Effector memory CD4-positive, alpha-beta T cell (primary cell): ENCODE measurements at places on chromosomes 11 and 22.

- peak; percentile 71 for DNase-seq
Measured at GRCh38 chr22:46614025-46614931, 5.9 kb upstream of the GRAMD4 start.

DNA sequence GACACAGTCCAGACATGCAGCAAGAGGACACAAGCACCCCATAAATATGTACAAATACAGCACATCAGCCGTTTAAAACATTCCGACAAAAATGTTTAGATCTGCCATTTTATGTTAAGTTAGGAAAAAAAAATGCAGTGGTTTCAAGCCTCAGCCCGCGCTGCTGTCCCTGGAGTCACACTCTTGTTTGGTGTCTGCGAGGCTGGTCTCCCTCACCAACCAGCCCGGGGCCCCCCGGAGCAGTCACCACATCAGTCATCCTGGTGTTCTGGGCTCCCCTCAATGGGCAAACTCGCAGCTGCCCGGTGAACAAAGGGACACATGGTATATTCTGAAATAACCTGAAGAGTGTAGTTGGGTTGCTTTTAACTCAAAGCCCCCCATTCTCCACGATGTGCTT is 1022.2 kb downstream of the BRD1 start:
- DNase-seq, result no peak

- no peak for DNase-seq
Measured at GRCh38 chr11:47750725-47751124, 16.4 kb downstream of the FNBP4 start.

- DNase-seq, result no peak
Measured at GRCh38 chr11:109306322-109306721, 115.7 kb upstream of the C11orf87 start.

DNA sequence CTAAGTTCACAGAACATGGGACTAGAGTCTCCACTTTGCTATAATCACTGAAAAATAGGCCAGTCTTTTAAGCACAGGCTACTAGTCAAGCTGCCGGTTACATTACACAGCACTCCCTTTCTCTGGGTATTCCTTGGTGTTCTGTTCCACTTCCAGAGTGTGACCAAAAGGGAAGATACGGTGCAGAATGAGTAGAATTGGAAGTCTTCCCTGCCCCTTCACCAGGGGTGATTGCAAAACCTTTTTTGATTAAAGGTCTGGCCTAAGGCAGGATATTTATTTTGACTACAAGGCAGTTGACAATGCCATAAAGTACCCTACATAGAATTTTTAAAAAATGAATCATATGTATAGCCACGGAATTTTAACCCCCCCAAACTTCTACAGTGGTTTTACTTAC is 59.6 kb upstream of the ADORA2A start:
- DNase-seq, result no peak

- no peak for DNase-seq
Measured at GRCh38 chr11:55732936-55733335, 40.3 kb upstream of the OR5D13 start.

- no peak for DNase-seq
Measured at GRCh38 chr11:114847306-114847975, 169.1 kb downstream of the NXPE2 start.

GRCh38 chr11:2295971-2296912 is 5.5 kb downstream of the C11orf21 start:
- no peak for DNase-seq

- DNase-seq, result no peak
Measured at GRCh38 chr11:120068114-120068573, 69.8 kb downstream of the TRIM29 start.

DNA sequence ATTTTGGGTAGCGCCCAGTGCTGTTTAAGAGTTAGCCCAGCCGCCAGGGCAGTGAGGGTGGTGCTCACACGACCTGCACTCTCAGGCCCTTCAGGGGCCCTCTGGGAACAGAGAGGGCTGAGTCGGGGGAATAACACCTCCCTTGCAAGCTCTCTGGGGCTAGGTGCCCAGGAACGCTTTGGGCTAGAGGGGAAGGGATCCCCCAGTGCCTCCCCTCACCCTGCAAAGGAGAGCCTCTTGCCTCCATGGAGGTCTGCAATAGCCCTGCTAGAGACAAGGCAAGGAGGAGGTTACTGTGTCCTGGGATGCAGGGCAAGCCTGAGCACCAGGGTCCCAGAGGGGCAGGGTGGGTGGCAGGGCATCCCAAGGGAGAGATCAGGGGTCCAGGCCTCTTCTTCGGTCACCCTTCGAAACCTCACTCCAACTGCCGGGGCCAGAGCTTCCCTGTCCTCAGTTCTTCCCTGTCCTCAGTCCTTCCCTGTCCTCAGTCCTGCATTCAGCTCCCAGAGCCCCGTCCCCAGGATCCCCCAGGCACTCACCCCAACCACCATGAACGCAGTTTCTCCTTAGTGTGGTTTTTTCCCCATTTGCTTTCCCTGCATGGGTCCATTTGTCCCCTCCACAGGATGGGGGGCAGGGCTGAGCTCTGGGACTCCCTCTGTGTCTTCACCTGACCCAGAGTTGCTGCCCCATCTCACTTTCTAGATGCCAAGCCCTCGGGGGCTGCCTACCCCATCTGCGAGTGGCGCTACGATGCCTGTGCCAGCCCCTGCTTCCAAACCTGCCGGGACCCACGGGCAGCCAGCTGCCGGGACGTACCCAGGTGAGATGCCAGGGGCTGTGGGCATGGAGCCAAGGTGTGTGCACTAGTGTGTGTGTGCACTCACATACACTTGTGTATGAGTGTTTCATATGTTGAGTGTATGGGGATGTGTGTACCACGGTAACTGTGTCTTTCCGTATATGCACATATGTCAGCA is 60.8 kb downstream of the OTOG start:
- DNase-seq, result no peak

DNA sequence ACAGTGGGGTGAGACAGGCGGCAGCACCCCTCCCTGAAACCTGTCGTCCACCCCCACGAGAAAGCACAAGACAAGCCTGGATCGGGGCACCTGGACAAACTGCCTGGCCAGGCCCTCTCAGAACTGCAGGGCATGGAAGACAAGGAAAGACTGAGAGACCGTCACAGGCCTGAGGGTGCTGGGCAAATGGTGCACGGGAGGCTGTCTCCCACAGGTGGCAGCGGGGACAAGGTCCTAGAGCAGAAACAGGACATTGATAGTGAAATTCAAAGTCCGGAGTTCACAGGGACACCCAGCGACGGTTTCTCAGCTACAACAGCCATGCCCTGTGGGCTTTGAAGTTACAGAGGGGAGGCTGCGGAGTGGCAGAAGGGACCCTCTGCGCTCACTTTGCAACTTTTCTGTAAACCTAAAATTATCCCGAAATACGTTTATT is 20.6 kb downstream of the DRD4 start:
- DNase-seq, result no peak

DNA sequence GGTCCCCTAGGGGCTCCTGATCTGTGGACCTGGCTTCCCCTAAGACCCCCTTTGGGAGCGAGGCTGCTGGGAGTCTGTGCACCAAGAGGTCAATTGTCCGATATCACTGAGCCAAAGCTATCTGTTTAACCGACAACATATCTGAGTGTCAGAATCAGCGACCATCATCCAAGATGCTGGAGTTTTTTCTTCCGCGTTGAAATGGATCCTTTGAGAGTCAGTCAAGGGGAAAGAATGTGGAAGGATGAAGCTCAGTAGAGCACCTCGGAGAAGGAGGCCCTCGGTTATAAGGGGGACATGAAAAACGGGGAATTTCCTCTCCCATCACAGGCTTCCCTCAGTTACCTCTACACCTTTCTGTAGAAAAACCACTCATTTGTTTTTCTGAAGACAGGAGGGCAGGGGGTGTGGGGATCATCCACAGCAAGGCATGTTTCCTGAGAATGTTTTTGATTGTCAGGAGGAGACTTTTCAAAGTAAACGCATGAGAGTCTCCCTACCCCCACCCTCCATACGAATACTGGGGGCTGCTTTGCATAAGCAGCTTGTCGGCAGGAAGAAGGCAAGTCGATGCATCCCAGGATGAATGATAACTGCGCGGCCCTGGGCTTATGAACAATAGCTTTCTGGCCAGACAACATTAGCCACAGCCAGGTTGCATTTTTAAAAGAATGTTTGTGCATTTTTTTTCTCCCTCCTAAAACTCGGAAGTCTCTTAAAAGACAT is 37.7 kb upstream of the CCND1 start:
- no peak for DNase-seq

GRCh38 chr22:25736378-25737011 is 5.5 kb upstream of the MYO18B start:
- no peak for DNase-seq
